ENCODE measurements at places on chromosomes 7 and 10.

DNA sequence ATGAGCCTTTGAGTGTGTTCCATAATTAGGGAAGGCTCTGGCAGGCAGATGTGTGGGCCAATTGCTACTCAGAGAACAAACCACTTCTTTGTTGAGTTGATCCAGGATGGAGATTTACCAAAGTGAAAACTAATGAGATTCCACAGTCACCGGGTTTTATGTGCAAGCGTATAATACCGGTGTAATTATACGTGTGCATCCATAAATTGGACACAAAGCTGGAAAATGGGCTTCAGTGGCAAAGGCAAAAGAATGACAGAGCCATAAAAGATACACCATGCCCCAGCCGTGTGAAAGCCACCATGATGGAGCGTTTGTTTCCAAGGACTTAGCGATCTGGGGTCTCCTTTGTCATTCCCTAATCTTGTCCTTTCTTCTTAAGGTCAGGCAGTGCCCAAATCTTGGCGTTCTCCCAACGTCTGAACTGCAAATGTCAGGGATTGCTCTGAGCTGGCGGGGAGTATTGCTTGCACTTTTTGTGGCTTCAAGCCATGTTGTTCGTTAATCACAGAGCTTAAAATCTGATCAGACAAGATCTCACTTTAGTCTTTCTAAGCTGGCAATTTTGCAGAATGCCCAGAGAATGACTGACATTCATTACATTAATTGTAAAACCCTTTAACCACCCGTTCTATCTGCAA is 70.1 kb downstream of the NPTX2 start:
- DNase-seq = no peak

DNA sequence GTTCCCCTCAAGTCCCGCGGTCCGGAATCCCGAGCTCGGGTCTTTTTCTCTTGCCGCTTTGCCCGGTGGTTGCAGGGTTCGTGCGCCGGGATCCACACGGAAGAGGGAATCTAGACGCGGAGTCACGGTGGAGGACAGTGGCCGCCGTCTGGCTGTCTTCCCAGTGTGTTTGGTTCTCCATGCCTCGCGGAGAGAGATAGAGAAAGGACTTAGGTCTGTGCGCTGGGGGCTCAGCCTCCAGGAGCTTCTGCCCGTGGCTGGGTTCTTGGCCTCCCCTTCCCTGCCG is 1.6 kb downstream of the FFAR4 start:
- no peak for DNase-seq

DNA sequence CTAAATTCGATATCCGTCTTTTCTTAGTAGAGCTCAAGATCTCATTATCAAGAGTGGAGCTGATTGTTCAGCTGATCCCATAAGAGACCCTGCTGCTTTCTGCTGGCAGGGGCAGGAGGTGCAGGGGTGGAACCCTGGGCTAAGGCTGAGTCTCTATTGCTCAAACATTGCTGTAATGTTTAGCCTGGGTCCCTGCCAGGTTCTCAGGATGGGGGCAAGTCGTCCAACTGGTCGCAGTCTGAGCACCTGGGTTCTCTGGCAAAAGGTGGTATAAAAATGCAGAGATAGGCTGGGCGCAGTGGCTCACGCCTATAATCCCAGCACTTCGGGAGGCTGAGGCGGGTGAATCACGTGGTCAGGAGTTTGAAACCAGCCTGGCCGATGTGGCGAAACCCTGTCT is 62.0 kb upstream of the NRBF2 start:
- no peak for DNase-seq

DNA sequence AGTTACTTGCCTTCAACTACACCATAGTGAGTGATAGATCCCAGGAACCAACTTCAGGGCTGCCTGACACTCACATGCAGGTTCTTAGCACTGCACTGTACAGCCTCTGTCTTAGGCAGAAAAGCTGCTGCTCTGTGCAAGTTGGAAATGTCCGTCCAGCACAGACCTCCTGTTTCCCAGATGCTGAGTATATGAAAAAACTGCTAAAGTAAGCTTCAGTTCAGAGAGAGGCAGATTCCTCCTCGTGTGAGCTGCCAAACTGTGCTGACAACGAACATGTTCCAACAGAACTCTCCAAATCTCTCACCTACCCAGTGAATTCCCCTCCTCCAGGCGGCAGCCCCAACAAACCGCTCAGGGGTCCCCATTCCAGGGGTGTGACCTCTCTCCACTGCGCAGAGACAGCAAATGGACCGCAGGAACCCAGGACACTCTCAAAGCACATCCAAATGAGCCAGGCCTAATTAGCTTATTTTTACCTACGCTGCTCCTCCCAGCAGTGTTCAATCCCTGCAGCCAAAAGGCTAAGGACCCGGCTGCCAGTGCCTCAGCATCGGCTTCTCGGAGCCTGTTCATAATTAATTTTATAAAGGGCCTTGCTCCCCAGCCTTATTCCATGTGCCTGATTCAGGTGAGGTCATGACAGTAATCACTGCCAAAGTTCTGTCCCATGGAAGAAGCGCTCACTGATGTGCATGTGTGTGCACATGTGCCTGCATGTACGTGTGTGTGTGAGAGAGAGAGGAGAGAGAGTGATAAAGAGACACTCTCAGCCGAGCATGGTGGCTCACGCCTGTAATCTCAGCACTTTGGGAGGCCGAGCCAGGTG is 159.5 kb upstream of the AUTS2 start:
- no peak for DNase-seq

DNA sequence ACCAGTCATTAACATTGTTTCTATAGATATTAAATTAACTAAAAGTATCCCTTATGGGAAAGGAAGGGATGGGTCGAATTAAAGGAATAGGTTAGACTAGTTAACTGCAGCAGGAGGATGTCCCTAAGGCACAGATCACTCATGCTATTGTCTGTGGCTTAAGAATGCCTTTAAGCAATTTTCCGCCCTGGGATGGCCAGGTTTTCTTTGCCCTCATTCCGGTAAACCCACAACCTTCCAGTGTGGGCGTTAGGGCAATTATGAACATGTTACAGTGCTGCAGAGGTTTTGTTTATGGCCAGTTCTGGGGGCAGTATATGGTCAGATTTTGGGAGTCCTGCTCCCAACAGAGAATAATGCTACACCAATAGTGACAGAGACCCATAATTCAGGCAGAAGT is 139.3 kb upstream of the CDK13 start:
- DNase-seq = no peak

DNA sequence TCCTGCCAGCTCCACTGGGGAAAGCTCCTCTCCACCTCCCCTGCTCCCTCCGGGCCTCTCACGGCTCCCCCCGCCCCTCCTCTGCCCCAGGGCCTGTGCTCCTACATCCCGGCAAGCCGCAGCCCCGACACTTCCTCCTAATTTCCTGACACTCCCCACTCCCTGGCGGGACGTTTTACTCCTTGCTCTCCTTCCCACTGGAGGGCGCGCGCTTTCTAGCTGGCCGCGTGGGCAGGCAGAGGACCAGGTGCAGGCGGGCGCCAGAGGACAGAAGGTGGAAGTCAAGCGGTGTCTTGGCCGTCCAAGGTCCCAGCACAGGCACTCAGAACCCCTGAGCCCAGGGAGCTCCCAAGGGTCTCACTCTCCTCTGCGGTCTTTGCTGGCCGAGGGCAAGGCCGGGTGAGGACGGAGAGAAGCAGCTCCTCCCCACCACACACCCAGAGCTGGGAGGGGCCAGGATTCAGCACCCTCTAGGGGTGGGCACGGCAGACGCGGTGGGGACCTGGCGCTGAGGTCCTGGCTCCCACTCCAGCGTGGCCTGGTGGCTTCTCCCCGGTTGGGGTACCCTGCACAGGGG is 19.1 kb downstream of the ADAM8 start:
- no peak for DNase-seq

DNA sequence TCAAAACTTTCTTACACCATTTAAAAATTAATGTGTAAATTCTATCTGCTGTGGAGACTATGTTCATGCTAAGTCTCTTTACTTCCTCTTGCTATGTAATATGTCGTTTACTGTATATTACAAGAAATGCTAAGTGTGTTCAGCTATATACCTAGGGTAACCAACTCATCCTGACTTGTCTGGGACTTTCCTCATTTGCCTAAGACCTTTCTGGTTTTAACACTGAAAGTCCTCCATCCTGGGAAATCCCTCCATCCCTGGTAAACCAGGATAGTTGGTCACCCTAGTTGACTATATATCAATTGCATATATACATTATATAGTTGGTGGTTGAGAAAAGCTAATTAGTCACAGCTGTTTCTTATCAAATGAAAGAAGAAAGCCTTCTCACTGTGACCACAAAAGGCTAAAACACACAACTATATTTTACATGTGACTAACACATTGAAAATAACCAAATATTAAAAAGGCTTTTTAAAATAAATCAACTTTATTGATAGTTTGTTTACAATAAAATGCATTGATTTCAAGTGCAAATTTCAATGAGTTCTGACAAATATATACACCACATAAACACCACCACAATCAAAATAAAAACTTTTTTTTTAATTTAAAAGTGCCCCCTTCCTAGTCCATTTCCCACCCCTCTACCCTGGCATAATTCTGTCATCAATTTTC is 167.7 kb upstream of the INHBA start:
- no peak for DNase-seq

- no peak for DNase-seq
These were observed 30.4 kb upstream of the BMPER start for GRCh38 chr7:33874943-33875342.

- DNase-seq = no peak
These were observed 31.8 kb upstream of the ELFN1 start for GRCh38 chr7:1638215-1638661.

DNA sequence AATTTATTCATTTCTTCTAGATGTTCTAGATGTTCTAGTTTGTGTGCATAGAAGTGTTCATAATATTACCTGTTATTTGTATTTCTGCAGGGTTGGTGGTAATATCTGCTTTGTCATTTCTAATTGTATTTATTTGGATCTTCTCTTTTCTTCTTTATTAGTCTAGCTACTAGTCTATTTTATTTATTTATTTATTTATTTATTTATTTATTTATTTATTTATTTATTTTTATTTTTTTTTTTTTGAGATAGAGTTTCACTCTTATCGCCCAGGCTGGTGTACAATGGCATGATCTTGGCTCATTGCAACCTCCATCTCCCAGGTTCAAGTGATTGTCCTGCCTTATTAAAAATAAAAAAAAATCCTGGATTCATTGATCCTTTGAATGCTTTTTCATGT is 114.8 kb upstream of the THSD7A start:
- DNase-seq = no peak

GRCh38 chr10:131920151-131920550 is 19.3 kb downstream of the PPP2R2D start:
- DNase-seq = no peak

DNA sequence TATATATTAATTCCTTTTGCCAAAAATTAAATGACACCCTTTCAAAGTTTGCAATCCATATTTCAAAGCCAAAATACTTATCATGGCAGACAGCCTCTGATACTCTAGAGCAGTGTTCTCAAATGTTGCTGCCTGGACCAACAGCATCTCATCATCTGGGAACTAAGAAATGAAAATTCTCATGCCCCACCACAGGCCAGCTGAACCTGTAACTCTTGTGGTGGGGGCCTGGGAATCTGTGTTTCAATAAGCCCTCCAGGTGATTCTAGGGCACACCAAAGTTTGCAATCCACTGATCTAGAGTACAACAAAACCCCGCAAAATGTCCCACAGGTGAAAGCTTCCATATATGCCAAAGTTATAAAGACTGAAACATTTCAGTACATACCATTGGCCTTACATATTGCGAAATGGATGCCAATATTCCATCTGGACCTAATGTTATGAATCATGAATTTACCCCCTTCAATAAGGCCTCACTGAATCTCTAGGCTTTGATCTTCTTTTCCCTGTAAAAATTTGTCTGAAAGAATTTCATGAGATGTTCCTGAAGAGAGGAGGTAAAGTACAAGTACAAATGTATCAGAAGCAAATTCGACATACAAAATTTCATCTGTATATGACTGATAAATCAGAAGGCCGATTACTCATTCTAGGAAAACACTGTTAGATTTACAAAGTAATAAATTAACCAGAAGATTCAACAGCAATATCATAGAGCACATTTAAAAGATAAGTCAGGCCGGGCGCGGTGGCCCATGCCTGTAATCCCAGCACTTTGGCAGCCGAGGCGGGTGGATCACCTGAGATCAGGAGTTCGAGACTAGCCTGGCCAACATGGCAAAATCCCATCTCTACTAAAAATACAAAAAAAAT is 25.3 kb upstream of the EPC1 start:
- DNase-seq = no peak

DNA sequence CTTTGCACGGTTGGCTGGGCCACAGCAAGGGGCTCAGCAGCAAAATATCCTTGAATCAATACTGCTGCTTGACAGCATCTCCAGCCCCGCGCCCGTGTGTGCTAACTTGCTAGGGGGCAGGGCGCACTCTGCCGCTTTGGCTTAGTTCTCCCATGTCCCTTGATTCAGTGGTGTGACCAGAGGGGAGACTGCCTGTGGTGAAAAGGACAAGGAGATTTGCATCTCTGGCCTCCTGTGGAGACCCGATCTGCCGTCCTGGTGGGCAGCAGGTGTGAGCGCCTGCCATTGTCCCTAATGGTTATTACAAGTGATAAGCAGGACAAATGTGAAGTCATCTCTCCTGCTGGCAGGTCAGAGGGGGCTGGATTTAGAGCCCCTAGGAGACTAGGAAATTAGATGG is 500.2 kb upstream of the GALNT17 start:
- no peak for DNase-seq

DNA sequence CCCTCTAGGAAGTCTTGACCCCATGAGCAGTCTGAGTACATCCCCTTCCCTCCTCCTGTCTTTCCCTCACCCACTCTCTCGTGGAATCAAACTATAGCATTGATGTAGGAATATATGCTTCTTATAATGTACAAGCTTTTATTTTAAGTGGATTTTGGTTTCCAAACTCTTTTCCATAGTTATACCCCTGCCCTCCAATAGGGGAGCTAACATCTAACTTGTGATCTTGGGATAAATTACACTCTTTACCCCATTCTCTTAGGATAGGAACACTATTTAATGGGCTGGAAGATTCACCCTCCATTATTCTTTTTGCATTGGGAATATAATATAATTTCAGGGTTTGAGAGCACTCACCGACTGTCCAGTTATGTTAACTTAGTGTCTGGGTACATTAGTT is 465.9 kb downstream of the GATA3 start:
- DNase-seq = no peak

DNA sequence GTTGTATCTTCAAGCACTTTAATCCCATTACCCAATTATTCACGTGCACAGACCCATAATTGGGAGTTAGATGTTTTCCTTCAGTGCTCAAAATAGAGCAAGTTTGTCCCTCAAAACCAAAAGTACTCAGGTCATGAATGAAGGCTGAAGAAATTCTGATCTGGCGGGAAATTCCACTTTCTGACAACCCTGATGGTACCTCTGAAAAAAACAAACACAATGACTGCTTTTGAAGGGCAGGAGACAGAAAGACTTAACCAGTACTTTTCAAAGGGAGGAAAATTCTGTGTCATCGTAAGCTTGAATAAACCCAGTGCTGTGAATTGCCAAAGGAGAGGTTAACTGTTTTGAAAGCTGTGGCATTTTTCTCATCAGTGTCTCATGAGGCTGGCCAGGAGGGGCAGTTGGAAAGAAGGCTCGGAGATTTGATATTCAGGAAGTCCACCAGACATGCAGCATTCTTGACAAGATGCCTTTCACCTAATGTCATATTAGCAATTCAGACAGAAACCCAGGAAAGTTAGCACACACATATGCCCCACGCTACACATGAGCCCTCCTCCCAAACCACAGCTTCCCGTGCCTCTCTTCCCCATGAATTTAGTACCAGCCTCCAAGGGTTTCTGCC is 347.0 kb downstream of the KCNMA1 start:
- DNase-seq = no peak
